ENCODE measurements at places on chromosomes 4 and X.

- no peak for DNase-seq
Observed at GRCh38 chrX:47564438-47565085, 3.6 kb downstream of the ARAF start.

- no peak for DNase-seq
Observed at GRCh38 chr4:73948990-73949706, 32.7 kb downstream of the PF4 start.

DNA sequence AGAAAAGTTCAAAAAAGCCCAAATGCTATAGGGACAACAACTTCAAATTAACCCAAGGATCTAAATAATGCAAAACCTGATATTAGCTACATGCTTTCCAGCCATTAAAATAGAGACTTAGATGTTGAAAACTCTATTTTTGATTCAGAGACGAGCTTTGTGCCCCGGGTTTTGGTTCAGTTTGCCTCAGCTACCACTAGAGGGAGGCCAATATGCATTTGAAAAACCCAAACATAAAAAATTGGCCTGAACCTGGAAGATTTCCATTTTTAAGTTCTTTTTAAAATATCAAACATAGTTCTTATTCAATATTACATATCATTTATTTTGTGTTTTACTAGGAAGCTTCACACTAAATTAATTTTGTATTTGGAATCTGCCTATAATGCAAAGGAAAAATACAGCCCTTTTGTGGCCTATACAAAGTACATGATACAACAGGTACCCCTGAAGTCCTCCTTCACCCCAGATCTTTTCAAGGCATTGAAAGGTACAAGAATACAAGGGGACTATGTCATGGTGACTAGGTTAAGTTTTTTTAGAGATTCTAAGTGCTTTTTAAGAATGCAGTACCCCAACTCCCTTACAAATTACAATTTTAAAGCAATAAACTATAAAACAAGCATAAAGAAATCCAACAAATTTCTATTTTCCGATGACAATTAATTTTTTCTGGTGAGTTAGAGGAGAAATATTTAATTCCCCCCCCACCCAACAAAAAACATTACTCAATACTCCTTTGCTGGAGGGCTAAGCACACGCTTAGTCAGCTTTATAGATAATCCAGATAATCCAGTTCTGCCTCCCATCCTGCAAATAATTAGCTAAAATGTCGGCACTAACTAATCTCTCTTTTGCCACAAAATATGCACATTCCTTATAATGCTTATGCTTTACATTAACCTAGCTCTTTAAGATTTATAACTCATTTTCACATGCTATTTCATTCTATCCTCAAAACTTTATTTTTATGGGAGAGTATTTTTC lies 97.7 kb upstream of the PTPN13 start:
- DNase-seq = peak; percentile 38

DNA sequence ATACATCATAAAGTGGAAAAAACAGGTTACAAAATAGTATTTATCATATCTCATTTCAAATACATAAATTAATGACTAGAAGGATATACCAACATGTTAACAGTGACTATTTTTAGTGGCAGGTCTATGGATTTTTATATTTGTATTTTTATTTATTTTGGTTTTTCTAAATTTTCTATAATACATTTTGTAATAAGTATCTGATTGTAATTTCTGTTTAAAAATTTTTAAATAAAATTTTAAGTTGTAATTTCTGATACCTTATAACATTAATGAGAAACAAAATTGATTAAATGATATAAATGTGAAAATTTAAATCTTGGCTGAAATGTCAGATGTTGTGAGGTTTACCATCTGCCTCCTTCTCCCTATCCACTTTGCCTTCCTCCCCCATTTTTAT lies 2.5 kb downstream of the NONO start:
- no peak for DNase-seq

- peak; percentile 13 for DNase-seq
Observed at GRCh38 chr4:16480011-16480410, 253.7 kb upstream of the TAPT1 start.

DNA sequence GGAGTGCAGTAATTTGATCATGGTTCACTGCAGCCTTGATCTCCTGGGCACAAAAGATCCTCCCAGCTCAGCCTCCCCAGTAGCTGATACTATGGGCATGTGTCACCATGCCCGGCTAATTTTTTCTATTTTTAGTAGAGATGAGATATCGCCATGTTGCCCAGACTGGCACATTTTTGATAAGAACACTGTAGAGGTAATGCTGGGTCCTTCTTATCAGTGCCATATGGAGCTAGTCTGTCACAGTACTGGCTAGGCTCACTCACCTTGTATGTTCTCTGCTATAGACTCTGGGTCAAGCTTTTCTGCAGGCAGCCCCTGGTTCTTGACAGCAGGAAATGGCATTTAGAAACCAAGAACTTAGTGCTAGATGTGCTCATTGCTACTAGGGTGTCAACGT lies 53.9 kb downstream of the BCOR start:
- no peak for DNase-seq

- peak; percentile 56 for DNase-seq
Observed at GRCh38 chr4:150078579-150079080, 385 bp downstream of the DCLK2 start.

GRCh38 chrX:15274946-15275345 lies 5.1 kb upstream of the ASB9 start:
- DNase-seq = no peak

DNA sequence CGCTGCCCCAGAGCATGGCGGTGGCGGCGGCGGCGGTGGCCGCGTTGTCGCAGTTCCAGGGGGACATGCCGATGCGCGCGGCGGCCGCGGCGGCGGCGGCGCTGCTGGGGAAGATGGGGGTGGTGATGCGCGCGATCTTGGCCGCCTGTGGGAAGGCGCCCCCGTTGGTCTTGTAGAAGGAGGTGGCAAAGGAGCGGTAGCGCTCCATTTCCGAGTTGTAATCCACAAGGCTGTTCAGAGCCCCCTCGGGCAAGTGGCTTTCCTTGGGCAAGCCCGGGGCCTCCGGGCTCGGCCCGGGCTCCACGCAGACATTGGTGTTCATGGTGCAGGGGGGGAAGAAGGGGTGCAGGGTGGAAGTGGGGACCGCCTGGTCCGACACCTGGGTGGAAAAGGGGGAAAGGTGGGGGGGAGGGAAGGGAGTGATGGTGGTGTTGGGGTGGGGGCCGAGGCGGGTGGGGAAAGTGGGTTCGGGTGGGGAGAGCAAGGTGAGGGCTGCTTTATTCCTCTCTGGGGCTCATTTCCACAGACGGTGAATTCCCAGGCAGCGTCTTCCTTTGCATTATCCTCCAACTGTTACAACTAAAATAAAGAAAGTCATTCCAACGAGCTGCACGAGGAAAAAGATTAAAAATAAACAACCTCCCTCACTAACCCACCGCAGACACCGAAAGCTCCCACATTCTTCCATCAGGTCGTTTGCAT lies 3.1 kb downstream of the CXXC4 start:
- DNase-seq = peak; percentile 52

GRCh38 chr4:153560908-153561307 lies 94.7 kb downstream of the TMEM131L start:
- no peak for DNase-seq

DNA sequence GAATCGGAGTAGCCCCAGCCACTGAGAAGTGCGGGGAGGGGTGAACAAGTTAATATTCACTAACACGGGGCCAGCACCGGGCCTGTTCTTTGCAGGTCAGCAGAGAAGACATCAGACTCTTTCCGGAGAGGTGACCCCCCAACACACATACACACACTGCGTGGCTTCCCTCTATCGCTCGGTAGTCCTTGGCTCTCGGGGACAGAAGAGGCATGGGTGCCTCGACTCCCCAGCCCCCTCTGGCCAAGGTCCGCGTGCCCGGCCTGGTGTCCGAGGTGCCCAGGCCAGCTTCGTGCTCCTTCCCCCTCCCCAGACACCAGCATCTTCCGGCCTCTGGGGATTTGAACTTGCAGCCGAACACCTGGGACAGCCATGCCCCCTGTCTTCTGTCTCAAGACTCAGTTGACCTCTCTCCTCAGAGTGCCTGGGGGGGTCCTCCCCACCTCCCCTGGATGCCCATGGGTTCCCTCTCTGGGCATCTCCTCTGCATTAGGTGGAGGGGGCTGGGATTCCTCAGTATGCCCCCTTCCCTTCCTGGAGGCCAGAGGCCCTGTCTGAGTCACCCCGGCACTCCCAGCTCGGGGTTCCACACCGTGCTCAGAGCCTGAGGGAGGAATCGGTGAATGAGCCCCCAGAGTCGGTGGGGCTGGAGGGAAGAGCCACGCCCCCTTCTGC lies 104.5 kb downstream of the SORCS2 start:
- DNase-seq = no peak

DNA sequence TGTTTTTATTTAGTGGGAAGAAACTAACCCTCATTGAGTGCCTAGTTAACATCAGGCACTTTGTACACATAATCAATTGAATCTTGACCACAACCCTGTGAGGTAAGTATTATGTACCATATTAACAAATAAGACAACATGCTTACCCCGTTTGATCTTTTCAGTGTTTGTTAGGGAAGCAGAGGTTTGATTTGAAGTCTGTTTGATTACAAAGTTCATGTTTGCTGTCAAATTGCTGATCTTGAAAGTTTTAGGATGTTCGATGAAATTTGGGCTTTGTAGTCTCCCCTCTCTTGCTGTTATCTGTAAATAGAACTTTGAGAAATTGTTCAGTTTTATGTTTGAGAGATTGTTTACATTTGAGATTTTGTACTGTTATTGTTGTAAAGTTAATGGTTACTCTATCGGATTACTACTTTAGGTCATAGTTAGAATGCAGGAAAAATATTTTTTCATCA lies 13.4 kb upstream of the ADH4 start:
- DNase-seq = no peak

DNA sequence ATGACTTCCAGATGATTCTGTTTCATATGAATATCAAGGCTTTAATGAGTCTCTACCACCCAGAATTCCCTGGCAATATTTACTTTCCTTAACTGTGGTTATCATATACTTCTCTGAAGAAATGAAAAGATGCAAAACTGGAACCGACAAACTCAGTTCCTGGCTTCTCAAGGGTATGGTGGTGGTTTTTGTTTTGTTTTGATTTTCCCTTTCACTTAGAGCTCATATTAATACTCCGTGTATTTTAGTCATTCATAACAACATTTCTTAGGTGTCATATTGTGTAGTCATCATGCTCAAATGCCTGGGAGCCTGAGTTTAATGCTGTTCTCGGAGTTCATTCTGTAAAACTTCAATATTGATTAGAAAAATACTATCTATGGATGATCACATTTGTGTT lies 665 bp downstream of the TRPC5OS start:
- DNase-seq = no peak

- DNase-seq = no peak
Observed at GRCh38 chr4:98484031-98484430, 174.4 kb downstream of the TSPAN5 start.

DNA sequence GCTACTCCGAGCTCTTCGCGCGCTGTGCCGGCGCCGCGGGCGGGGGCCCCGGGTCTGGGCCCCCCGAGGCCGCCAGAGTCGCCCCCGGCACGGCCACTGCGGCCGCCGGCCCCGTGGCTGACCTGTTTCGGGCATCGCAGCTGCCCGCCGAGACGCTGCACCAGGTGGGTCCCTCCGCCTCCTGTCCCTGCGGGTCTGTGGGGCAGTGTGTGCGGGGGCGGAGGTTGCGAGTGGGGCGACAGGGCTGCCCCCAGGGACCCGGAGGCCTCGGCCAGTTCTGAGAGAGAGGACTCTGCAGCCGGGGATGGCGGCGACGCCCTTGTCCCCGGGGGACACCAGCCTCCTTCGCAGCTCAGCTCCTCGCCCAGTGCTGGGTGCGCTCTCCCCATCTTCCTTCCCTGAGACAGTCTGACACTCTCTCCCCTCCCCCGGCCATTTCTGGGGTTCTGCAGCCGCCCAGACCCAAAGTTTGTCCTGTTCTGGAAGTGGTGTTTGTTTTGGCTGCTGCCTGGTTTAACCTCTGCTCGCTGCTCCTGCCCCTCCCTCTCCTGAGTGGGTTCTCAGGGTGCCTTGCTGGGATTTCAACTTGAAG lies 609 bp downstream of the REPS2 start:
- DNase-seq = no peak

DNA sequence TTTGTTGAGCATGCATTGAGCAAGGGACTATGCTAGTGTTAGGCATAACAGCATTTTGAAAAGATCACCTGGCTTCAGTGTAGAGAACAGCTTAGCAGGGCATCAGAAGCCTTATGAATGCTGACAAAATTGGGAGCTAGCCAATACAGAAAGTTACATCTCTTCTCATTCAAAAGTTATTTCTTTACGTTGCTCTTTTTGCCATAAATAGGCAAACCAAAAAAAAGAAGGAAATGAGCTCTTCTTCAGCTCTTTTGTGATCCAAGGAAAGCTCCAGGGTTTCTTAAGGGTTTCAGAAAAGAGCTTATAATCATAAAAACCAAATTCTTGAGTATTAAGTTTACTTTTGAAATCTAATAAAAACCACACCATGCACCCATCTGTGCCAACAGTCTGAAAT lies 35.2 kb upstream of the LNX1 start:
- no peak for DNase-seq

DNA sequence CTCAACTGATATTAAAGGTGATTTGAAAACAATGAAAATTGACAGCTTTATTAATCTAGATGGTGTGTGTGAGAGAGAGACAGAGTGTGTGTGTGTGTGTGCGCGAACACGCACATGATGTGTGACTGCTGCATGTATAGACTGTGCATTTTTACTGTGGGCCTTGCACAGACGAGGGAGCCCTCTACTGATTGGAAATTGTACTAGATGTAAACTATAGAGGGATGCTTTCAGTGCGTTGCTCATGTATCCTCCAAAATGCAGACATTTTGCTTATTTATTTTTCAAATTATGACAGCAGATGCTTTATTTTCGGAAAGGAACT lies 168.4 kb upstream of the GK2 start:
- DNase-seq = peak; percentile 17

- DNase-seq = no peak
Observed at GRCh38 chrX:122567911-122568310, 616.2 kb upstream of the GRIA3 start.

DNA sequence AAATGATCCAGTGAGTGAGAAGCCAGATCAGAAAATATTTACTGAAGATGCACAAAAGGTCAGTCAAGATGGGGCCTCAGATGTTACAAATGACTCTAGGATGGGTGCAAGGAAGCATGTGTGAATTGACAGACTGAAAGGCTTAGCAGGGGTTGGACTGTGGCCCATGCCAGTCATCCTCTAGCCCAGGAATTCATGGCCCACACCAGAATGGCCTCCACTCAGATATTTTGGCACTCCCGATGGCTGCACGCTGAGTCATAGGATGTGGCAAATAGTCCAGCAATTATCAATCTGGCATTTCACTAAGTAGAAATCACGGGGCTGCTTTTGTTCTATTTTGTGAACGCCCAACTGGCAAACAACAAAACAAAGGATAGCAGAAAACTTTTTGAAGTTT lies 406.5 kb downstream of the IQCM start:
- no peak for DNase-seq

DNA sequence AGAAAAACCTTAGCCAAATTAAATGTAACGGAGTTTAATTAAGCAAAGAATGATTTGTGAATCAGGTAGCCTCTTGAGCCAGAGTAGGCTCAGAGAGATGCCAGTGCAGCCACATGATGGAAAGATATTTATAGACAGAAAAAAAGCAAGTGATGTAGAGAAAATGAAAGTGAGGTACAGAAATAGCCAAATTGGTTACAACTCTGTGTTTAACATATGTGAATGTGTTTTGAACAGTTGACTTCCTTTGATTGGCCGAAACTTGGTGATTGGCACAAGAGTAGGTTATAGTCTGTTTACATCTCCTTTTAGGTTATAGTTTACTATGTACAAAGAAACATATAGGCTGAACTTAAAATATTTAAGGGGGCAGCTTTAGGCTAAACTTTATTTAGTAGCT lies 459.9 kb upstream of the BOD1L1 start:
- DNase-seq = no peak

All from right lung (tissue), 10 donors.